ENCODE measurements at places on chromosomes 6 and 20.

- DNase-seq, result no peak
These were observed 248.2 kb downstream of the KHDC1L start for GRCh38 chr6:72977114-72977513.

DNA sequence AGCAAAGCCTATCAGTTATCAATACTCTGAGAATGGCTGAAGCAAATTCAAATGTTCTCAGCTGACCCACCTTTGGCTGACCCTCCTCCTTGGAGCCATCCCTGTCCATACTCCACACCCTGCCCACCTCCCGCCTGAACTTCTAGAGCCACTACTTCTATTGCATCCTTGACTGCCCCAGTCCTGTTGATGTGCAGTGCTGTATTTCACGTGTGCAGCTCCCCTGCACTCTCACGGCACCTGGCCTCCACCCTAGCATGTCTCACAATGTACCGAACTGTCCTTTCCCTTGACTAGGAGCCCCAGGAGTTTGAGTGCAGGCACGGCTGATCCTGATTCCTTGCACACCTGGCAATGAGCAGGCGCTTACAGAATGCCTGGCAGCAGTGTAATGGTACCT is 7.0 kb downstream of the CPXM1 start:
- no peak for DNase-seq

DNA sequence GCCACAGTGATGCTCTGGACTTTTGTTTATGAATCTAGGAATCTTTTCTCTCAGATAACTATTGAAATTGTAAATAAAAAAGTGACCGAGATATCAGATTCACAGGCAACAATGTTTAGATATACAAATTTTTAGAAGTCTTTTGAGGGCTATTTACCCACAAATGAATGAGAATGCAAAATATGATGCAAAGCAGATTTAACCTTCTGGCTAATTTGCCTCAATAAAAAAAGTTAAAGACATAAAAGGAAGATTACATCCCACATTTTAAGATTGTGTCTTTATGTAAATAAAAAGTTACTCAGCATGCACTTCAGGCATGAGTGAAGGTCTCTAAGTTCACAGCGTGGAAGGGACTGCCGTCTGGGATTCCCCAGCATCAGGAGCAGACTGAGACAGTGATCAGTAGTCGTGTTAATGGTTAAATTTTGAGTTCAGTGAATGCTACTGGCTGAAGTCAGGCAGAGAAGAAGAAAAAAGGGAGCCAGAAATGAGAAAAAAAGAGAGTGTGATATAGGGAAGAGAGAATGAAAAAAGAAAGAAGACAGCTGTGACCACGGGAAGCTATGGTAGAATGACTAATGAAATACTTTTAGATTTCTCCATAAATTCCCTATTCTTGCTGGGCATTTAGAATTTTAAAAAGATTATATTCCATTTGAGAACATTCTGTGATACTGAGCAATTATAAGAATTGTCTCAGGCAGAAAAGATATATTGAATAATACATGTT is 93.6 kb downstream of the MYB start:
- no peak for DNase-seq

DNA sequence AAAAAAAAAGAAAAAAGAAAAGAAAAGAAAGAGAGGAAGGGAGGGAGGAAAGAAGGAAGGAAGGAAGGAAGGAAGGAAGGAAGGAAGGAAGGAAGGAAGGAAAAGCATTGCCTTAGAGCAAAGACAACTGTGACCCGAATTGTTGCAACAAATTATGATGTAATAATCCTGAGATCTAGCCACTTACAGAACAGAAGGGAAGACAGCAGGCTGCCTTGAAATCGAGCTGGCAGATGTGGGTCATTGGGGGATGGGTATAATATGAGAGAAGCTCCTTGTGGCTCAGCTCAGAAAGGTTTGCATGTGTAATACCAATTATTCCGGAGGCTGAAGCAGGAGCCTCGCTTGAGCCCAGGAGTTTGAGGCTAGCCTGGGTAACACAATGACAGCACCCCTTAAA is 208.1 kb upstream of the PROKR2 start:
- DNase-seq, result no peak

DNA sequence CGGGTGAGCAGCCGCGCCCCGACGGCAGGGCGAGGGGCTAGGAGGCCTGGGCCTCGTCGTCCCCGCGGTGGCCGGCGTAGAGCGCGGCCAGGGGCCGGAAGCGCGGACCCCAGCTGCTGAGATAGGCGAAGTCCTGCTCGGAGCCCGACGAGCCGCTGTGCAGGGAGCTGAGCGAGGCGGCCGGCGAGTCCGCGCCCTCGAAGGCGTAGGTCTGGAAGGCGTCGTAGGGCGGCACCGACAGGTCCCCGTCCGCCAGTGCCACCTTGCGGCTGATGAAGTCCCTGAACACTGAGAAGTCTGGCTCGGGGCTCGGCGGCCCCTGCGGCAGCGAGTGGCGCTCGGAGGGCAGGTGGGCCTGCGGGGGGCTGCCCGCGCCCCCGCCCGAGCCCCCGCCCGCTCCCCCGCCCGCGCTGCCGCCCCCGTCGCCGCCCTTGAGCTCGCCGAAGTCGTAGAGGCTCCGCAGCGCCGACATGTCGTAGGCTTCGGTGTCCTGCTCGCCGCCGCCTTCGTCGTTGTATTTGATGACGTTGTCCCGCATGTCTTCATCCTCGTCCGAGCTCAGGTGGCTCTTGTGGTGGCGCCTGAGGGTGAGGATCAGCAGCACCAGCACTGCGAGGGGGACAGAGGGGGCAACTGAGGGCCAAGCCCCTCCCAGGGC is 56.5 kb downstream of the CD40 start:
- peak; percentile 26 for DNase-seq

GRCh38 chr20:63323357-63323981 is 30.5 kb downstream of the COL20A1 start:
- no peak for DNase-seq

DNA sequence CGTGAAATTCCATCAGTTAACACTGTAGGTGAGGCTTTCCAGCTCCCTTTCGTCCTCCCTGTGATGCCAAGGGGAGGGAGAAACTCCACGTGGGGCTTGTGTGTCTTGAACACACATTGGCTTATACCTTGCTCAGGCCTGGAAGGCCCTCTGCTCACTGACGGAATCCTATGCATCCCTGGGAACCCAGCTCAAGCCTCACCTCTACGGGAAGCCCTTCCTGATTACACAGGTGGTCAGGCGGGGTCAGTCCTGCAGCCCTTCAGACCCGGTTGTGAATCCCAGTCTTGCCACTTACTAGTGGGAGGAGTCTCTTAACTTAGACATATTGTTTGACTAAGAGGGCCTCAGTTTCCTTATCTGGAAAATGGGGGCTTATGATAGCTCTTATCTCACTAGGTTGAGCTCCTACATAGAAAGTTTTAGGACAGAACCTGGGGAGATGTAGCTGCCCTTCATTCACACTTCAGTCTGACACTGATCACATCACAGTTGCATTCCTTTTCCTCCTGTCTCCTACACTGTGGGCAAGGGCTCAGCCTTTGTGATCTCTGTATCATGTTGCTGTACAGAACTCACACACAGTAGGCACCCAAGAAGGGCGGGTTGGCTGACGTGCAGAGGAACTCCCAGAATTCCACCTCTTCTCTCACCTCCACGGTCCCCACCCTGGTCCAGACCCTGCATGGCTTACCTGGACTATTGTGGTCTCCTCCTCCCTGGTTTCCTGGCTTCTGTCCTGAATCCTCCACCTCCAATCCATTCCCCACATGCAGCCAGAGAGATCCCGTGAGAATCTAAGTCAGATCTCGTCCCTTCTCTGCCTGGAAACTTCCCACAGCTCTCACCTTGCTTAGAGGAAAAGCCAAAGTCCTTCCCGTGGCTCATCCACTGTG is 129.6 kb downstream of the CEBPB start:
- DNase-seq, result no peak

Measured in T-helper 22 cell (primary cell).